ENCODE measurements at places on chromosomes 3 and 15.
A peak's percentile ranks its signal among the peaks of the same experiment; 100 is the strongest.

GRCh38 chr3:62415312-62415801, 42.0 kb upstream of the FEZF2 start:
- DNase-seq: no peak

DNA sequence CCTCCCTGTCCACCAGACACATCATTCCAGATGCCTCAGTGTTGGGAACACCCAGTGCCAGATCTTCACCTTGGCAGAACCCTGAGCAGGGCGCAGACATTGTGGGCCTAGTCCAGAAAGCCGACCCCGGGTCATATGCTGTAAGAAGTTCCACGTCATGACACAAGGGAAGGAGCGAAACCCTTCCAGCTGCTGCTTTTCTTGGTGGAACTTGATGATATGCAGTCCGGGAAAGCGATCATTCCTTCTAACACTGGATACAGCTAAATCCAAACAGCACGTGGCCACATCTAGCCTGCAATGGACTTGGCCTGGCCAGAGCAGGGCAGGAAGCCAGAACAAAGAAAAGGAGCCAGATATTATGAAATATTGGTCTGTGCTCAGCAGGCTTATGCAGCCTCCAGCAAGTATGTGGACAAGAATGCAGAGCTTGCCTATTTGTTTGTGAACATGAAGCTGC, 22.0 kb downstream of the GASK1A start:
- no peak for DNase-seq

- DNase-seq: no peak
Measured at GRCh38 chr3:32397941-32398340, 6.3 kb downstream of the CMTM7 start.

- DNase-seq: no peak
Measured at GRCh38 chr3:52697632-52697965, 8.0 kb downstream of the GLT8D1 start.

DNA sequence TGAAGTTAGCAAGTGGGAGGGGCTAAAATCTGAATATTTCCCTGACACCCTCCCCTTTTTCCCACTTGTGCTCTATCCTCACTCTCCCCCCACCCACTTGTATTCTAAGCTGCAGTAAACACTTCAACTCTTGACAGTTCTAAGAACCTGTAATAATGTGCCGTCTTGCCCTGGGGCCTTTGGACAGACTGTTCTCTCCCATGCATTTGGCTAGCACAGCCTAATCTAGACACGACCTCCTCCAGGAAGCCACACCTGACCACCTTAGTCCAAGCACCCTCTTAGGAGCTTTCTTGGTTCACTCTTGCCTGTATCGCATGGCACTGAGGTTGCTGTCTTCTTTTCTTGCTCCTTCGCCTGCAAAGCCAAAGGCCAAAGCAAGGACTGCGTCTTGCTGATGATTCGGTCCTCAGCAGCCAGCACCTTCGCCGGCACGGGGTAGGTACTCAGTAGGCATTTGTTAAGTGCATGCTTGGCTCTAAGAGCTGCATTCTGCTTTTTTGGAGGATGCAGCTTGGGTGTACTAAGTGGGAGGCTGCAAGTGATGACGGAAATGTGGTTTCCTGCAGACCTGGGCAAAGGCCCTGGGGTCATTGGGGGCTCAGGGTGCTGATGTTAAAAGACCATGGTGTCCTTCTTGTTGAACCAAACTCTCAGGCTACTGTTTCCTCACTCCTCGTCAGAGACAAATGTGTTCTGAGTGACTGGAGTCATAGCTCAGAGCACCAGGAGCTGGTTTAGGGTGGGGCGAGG, 2.0 kb upstream of the ZNF710 start:
- no peak for DNase-seq

GRCh38 chr3:151147299-151147698, 55.7 kb downstream of the GPR171 start:
- DNase-seq: no peak

- no peak for DNase-seq
Measured at GRCh38 chr3:126212250-126212619, 31.8 kb upstream of the ALDH1L1 start.

- DNase-seq: no peak
Measured at GRCh38 chr15:98938799-98939198, 68.8 kb downstream of the PGPEP1L start.

DNA sequence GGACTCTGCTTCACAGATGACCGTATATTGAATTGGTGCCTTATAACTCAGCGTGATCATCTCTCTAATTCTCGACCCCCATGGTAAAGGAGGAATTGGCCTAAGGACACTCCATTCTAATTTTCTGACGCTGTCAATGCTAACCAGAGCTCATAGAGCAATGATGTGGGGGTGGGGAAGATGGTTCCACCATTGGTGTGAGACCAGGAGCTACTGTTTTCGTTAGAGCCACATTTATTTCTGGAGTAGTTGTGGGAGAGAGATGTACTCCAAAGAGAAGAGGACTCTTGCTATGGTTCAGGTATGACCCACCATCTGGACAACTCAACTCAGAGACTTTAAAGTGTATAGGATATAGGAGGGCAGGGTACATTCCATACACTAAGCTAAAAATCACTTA, 16.3 kb downstream of the ZBTB38 start:
- DNase-seq: no peak

DNA sequence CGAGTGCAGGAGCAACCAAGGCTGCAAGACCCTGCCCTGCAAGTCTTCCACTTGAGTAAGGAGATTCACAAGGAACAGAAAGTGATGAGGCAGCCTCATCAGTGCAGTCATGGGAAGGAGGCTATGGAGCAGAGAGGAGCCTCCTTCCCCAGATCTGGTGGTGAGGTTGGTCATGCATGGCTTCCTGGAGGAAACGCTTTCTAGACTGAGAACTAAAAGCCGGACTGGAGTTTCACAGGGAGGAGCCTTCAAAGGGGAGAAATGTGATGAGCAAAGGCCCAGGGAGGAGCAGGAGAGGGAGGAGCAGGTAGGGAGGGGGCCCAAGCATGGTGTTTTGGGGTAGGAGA, 139.9 kb downstream of the SRGAP3 start:
- no peak for DNase-seq

GRCh38 chr3:536417-536813, 339.9 kb downstream of the CHL1 start:
- no peak for DNase-seq

DNA sequence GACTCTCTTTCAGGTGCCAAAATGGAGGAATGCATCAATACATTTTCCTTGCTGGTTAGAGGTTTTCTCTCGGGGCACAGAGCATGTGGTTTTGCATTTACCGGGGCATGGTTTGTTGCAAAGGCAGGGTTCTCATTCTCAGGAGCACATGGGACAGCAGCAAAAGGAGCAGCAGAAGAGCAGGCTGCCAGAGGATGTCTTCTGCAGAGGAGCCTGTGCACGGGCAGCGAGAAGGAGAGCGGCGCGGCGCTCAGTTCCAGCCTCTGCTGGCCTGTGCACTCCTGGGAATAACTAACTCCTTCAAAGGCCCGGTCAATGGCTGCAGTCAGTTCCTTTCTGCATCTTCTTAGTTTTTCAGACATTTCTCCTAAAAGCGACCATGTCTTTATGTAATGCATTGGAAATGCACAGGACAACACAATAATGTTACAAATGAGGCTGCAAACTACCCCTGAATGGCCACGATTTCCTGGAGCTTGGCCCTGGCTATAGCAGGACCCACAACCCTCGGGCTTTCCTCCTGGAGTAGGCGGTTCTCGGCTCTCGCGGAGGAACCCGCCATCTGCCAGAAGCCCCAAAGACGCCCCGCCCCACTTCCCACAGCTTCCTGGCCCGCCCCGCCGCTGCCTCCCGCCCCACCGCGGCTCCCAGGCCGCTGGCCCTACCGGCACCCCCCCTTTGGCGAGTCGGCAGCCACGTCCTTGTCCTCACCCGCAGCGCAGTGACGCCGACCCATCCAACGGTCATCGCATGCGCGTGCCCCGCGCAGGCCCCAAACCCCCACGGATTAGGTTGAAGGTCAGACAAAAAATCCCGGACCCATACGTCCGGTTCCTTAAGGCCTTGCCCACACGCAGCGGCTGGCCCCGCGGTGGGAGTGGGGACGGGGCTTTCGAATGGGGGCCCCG, at the start of gene C3orf62:
Gene C3orf62 (minus strand): TSS at position 758 of the 908 bp plus-strand sequence. CDS start 360 bp downstream, at position 398.
- DNase-seq: peak; percentile 17

DNA sequence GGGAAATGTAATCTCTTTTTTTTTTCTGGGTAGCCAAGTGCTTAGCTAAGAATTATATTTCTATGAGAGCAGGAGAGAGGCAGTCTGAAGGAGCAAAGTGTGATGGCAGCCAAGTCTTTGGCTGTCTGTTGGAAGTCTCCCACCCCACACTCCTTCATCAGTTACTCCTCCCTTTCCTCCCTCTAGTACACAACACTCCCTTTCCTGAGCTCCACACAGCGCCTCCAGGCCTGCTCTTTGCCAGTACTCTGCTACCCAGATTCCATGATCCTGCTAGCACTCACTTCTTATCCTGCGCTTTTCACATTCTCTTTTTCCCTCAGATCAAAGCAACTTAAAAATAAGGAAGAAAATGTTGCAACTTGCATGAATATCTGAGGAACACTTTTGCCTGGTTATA, 37.4 kb upstream of the SNRK start:
- DNase-seq: no peak

GRCh38 chr3:11554236-11554610, 89.5 kb downstream of the VGLL4 start:
- DNase-seq: no peak

- no peak for DNase-seq
Measured at GRCh38 chr15:41647262-41647661, 12.9 kb upstream of the MGA start.

- DNase-seq: no peak
Measured at GRCh38 chr3:193850084-193850619, 257.1 kb downstream of the OPA1 start.

DNA sequence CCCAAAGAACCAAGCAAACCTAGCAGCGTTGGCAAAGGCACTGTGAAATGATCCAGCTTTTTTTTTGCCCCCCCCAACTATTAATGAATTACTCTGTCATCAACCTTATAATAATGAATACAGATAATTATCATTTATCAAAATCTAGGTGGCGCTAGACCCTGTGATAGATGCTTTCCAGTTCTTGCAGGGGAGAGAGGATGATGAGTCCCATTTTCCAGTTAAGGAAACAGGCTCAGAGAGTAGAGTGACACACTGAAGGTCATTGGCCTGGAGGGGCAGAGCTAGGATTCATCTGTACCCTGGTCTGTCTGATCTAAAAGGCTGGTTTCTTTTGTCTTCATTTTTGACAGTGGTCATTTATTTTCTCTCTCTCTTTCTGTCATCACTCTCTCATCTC, 5.0 kb downstream of the ACOX2 start:
- DNase-seq: no peak

- no peak for DNase-seq
Measured at GRCh38 chr3:55156851-55157650, 229.2 kb upstream of the LRTM1 start.

DNA sequence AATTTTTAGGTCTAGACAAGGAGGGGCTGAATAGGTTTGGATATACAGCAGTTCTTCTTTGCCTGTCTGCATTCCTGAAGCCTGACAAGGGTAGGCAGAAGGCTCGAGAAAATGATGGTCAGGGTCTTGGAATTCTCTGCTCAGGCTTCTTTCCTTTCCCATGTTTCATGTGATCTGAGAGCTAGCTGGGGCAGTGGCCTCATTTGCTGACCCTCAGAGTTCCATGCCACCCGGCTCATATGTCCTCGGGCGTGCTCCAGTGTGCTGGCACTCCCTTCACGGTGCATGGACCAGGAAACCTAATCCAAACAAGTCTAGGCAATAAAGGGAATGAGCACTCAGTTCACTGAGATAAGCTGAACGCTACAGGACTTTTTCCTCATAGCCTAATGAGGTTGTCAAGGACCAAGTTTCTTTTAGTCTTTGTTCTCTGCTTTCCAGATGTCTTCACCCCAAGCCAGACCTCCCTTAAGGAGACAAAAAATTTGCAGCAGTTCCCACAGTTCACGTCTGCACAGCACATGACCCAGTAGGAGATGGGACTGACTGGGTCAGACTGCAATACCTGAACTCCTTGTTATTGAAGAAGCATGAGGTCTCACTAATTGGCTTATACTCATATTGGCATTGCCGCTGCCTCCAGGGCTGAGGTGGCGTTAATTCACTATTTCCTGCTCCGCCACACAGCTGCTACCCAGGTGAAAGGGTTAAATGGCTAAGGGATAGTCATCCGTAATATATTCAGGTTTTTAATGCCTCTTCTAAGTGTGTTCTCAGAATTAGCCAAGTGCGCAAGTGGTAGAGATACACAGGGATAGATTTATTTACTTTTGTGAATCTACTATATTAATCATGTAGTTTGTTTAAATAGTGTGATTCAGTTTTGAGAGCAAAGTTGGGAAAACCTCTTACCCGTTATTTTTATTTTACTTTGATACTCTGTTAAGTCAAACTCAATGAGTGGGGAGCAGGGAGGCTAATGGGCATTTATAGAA, 15.3 kb upstream of the RTP4 start:
- DNase-seq: no peak

DNA sequence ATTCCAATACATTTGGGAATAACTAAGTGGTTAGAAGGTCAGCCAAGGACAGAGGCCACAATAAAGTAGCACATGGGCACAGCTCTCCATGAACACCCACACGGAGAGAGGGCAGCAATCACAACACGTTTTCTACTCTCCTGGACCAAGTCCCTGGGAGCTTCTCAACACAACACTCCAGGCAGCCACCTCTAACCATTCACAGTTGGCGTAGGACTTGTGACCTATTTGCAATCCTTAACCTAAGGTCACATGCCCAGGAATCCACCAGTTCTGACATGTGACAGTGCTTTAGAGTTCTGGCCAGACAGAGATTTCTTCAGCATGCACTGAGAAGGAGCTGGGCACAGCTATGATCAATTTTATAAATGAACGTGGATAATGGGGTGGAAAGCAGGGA, 280.8 kb downstream of the SHQ1 start:
- DNase-seq: no peak

DNA sequence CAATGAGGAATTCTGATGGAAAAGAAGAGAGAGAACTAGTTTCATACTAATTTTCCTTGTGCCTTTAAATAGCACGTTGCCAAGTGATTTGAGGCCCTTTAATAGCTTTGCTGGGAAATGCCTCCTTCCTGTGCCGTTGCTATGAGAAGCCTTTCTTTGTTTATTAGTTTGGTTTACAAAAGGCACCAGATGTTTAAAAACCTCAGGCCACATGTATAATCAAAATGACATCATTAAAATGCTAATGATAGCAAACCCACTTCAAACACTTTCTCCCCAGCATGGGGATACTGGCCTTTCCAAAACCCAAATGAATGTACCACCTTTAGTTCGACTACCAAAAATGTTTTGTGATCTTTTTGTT, 50.0 kb upstream of the TBC1D23 start:
- no peak for DNase-seq

DNA sequence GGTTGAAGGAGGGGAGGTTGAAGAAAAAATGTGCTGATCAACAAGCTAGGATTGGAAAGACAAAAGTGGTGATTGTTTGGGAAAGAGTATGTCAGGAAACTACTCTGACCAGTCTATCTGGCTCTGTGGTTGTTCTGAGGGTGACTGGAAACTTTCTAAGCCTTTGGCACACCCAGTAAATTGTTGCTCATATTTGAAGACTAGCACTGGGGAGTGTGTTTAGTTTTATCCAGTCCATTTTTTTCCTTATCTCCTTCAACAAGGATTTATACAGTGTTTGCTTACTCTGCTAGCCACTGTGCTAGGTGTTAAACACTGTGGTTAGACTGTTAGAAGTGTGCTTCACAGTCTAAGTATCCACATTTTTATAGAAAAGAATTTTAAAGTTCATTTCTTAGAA, 28.8 kb downstream of the PPM1L start:
- no peak for DNase-seq

GRCh38 chr3:113064183-113064582, 73.4 kb downstream of the GTPBP8 start:
- DNase-seq: no peak

All from activated naive CD4-positive, alpha-beta T cell (primary cell).